ENCODE measurements at places on chromosomes 1 and 21.

GRCh38 chr1:164466001-164466421, 93.0 kb upstream of the PBX1 start:
- no peak for DNase-seq

DNA sequence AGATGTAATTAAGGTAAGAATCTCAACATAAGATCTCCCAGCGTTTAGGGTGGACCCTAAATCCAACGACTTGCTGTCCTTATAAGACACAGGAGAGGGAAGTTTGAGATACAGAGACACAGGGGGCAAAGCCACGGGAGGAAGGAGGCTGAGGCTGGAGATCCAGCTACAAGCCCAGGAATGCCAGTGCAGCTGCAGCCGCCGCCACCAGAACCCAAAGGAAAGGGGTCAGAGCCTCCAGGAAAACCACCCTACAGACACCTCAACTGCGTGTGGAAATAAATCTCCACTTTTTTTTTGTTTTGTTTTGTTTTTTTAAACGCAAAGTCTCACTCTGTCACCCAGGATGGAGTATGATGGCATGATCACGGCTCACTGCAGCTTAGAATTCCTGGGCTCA, 12.1 kb upstream of the TFF1 start:
- no peak for DNase-seq

DNA sequence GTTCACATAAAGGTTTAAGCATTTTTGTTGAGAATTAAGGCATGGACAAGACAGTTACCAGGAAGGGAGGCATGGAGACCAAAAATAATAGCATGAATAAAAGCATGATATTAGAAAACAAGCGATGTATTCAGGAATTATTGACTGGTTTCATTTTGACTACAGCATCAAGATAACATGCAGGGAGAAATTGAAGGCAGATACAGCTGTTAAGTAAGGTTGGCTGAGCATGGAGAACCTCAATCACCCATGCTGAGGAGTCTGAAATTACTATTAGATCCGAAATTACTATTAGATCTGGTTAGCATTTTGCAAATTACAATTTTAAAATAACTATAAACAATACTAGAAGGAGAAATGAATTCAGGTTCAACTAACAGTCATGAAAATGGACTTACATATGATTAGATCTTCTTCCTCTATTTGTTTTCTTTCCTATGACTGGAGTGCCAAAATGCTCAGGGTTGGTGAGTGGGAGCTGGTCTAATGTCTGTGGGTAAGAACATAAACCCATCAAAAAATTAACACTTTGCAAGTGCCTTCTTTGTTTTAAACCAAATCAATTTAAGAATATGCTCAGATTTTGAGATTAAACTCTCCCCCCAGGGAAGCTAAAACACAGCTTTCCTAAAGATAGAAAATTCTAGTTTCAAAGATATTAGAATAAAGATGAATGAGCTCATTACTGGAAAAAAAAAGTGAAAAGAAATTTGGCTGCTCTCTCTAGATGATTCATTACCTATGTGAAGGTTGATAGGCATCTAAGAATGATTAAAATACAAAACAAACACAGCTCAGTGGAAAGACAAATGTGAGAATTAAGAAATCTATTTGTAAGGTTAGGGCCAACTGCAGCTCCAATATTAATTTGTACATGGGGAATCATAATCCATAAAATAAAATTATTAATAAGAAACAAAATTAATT, 81.7 kb downstream of the ARID4B start:
- DNase-seq = no peak

- DNase-seq = no peak
These were observed 78.0 kb downstream of the PDE9A start for GRCh38 chr21:42731264-42732032.

DNA sequence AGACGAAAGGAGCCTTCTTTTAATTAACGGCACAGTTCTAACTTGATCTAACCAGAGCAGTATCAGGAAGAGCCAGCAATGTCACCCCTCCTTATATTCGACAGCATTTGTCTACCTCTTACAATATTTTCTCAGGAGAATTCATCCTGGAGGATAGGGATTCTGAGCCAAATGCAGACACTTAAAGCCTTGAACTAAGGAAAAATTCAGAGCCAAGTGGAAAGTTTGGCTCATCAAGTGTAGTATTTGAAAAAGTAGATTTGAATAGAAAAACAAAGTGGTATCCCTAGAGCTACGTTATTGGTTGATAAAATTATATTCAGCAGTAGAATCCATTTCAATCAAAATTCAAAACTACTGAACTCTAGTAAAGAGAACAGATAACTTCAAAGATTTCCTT, 732.0 kb upstream of the ADGRL2 start:
- DNase-seq = no peak

- DNase-seq = no peak
These were observed 149.7 kb downstream of the LYPLAL1 start for GRCh38 chr1:219323426-219323825.

DNA sequence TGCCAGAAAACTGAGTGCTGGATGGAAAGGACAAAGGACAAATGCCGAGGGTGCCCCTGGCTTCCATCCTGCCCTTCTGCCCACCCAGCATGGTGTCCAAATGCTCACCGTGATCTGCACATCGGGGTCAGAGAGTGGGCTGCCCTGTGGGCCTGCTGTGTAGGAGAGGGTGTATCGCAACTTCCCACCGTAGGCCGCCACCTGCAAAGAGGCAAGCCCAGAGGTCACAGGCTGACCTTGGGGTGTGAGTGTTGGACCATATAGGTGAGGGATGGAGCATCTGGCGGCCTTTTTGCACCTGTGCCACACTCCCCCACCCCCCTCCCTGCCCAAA, 53.5 kb downstream of the LDLRAD2 start:
- no peak for DNase-seq

DNA sequence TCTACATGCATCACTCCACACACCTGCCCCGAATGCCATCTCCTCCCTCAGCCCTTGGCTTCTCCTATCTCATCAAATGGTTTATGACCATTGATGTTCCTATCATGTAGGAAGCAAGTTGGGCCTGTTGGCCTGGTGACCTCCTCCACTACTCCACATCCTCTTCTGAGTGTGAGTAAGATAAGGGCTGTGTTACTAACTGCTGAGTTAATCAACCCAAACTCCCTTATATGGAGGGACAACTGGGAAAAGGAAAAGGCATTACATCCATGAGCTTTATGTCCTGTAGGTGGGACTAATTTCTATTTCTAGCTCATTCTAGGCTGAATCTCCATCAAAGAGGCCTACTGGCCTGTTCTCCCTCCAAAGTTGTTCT, 57.6 kb downstream of the WLS start:
- peak; percentile 87 for DNase-seq

- DNase-seq = no peak
These were observed 42.7 kb upstream of the B3GALT2 start for GRCh38 chr1:193229136-193229535.

DNA sequence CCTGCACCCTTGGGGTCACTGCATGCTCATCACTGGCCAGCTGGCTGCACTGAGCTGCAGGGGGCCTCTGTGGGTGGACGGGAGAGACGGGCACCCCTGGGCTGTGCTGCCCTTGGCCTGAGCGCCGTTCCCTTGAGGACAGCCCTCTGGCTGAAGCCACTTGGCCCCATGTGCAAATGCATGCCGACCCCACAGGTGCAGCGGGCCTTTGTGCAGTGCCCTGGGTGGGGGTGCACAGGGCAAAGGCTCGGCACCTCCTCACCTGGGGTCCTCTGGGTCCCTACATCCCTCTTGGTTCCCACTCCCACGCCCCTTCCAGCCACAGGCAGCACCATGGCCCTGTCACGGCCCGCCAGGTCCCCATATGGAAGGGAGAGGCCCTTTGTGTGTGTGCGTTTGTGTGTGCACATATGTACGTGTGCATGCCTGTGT, 41.3 kb downstream of the COQ8A start:
- no peak for DNase-seq

- DNase-seq = no peak
These were observed 49.5 kb upstream of the LRRN2 start for GRCh38 chr1:204735042-204735441.

DNA sequence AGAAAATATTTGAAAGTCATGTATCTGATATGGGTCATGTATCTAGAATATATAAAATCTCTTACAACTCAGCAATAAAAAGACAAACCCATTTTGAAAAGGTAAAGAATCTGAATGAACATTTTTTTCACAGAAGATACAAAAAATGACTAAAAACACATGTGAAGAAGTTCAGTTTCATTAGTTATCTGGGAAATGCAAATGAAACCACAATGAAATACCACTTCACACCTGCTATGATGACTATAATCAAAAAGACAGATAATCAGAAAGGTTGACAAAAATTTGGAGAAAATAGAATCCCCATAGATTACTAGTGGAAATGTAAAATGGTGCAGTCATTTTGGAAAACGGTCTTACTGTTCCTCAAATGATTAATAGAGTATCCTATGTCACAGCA, 631.0 kb downstream of the MRPL39 start:
- no peak for DNase-seq

DNA sequence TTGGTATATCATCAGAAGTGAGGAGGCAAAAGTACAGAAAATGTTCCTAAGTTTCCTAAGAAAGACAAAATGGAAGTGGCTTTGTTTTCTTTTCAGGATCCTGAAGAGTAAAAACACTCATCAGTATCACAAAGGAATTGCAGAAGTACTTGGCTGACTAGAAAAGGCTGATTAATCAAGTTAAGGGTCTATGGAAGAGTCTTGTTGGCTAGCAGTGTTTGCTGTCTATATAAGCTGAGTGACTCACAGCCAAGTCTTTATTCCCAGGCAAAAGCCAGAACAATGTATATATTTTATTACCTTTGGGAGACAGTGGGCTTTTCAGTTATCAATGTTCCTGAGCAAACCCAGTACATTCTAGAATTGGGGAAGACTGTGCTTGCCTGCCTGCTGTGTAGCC, 777.0 kb downstream of the PLA2G4A start:
- DNase-seq = no peak

GRCh38 chr1:233261206-233261605, 34.3 kb downstream of the PCNX2 start:
- no peak for DNase-seq

DNA sequence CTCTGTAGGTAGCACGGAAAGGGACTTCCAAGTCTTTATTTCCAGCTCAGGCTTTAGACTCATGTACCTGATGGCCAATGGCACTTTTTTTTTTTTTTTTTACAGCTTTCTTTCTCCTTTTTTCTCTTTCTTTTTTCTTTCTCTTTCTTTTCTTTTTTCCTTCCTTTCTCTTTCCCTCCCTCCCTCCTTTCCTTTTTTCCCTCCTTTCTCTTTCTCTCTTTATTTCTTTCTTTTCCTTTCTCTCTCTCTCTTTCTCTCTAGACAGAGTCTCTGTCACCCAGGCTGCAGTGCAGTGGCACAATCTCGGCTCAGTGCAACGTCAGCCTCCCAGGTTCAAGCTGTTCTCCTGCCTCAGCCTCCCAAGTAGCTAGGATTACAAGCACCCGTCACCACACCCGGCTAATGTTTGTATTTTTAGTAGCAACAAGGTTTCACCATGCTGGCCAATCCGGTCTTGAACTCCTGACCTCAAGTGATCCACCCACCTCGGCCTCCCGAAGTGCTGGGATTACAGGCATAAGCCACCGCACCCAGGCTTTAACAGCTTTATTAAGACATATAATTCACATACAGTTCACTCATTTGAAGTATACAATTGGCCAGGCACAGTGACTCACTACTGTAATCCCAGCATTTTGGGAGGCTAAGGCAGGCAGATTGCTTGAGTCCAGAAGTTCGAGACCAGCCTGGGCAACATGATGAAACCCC, 5.1 kb upstream of the DCAF8 start:
- DNase-seq = no peak

DNA sequence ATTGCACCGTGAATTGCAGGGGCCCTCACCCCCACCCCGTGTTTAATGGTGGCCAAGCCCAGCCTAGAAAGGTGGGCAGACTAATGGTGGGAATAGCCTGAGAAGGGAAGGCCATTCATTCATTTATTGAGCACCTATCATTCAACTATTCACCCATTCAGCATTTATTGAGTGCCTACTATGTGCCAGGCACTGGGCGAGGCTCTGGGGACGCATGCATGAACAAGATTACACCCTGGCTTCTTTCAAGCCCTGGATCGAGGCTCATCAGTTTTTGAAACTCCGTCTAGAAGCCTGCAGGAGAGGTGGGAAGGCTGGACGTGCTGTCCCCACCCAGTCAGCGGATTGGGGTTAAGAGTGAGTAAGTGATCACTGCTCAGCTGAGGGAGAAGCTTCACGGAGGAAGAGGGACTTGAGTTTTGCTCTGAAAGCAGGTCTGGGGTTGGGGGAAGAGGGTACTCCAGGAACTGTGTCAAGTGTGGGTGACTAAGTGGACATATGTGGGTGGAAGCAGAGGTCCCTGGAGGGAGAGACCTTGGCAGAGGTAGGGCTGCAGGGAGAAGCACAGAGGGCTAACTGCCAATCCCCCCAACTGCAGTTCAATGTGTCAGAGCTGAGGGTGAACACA, 35.6 kb downstream of the MEF2D start:
- DNase-seq = no peak

DNA sequence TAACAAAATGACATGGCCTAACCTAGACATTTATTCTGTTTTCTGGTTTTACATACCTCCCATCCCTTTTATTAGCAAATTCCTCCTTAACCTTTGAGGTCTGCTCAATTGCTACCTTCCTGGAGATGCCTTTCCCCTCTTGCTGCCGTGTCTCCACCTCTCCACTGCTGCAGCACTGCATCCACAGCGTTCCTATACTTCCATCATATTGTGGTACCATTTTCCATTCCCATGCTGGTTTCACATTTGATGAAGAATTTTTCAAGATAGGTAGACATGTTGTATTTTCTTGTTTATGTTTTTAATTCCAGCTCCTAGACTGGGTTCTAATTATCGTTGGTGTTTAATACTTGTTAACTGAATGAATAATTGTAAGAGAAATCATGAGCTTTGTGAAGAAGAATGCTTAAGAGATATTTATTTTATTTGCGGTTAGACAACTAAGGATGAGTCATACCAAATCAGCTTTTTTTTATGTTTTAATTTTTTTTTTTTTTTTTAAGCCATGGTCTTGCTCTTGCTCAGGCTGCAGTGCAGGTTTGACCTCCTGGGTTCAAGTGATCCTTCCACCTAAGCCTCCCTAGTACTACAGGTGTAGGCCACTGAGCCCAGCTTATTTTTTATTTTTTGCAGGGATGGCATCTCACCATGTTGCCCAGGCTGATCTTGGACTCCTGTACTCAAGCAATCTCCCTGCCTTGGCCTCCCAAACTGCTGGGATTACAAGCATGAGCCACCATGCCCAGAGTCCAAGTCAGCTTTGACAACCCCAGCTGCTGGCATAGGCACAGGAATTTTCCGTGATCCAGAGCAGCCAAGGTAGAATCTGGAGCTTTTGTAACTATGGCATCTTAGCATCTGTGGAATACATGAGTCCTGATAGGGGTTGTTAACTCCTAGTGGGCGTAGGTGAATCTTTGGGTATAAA, 44.0 kb downstream of the ATP6V1G3 start:
- peak; percentile 73 for DNase-seq
